Activated CD4-positive, alpha-beta T cell treated with anti-CD3 and anti-CD28 coated beads, Interleukin-2, amount 10 ng/mL, durations not matched to agents 7 days and 5 days (primary cell): ENCODE measurements at places on chromosomes 13 and 19. TPM values are rescaled to one million over a fixed set of nuclear protein-coding genes. Genes with fewer than 3 reads are reported as not detected.
A peak's percentile ranks its signal among the peaks of the same experiment; 100 is the strongest.

- DNase-seq, result no peak
- no peak overlapping the region for H3K4me3 ChIP-seq
- peaks cover 30% of the 10 kb centered on the region for H3K36me3 ChIP-seq
Measured at GRCh38 chr19:51948975-51949374, 21.7 kb downstream of the ZNF613 start.

GRCh38 chr13:109738298-109738746 is 48.1 kb downstream of the IRS2 start:
- H3K36me3 ChIP-seq, result no peaks in the 10 kb centered on the region
- DNase-seq, result no peak
- peaks cover 6% of the 10 kb centered on the region for H3K4me1 ChIP-seq

- no peak overlapping the region for H3K4me3 ChIP-seq
- no peaks in the 10 kb centered on the region for H3K27me3 ChIP-seq
- H3K36me3 ChIP-seq, result no peaks in the 10 kb centered on the region
- H3K27ac ChIP-seq, result no peak overlapping the region
Measured at GRCh38 chr13:84912720-84913119, 886.5 kb downstream of the SLITRK6 start.

- peak overlapping the region; percentile 62 for H3K4me3 ChIP-seq
- peak overlapping the region; percentile 82 for H3K27ac ChIP-seq
- H3K4me1 ChIP-seq, result peaks cover 25% of the 10 kb centered on the region
Measured at GRCh38 chr19:43474986-43475705, 9.7 kb upstream of the LYPD3 start.

- no peaks in the 10 kb centered on the region for H3K4me1 ChIP-seq
- no peak for DNase-seq
- H3K36me3 ChIP-seq, result no peaks in the 10 kb centered on the region
- H3K27ac ChIP-seq, result no peak overlapping the region
- no peaks in the 10 kb centered on the region for H3K27me3 ChIP-seq
Measured at GRCh38 chr13:108594153-108594552, 35.3 kb upstream of the MYO16 start.

DNA sequence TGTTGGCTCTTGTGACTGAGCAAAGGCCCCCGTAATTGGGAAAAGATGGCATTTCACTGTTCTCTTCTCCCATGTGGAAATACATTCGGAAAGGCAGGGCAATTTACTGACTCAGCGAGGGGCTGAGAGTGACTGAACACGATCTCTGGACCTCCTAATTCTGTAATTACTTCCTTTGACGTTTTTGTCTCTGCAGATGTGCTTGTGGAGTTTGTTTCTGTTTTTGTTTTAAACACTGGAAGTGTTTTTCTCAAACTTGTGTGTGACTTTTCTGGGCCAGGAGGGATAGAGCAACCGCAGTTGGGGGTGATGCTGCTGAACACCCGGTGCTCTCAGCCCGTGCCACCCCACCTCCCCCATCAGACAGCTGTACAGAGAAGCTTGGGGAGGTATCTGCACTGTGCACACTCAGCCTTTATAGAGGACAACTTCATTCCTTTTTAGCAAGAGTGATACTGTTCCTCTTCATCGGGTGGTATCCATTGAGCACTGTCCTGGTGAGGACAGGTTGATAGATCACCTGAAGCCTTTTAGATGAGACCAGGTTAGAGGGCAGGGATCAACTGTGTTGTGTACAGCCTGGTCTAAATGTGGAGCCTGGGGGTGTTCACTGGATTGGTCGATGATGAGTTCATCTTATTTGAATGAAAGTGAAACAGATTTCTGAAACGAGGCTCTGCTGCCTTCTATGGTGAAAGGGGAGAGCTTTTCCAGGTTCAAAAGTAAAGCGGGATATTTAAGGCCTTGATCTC is 117.4 kb downstream of the ESD start:
- peak; percentile 65 for DNase-seq
- no peaks in the 10 kb centered on the region for H3K27me3 ChIP-seq
- no peak overlapping the region for H3K4me3 ChIP-seq

DNA sequence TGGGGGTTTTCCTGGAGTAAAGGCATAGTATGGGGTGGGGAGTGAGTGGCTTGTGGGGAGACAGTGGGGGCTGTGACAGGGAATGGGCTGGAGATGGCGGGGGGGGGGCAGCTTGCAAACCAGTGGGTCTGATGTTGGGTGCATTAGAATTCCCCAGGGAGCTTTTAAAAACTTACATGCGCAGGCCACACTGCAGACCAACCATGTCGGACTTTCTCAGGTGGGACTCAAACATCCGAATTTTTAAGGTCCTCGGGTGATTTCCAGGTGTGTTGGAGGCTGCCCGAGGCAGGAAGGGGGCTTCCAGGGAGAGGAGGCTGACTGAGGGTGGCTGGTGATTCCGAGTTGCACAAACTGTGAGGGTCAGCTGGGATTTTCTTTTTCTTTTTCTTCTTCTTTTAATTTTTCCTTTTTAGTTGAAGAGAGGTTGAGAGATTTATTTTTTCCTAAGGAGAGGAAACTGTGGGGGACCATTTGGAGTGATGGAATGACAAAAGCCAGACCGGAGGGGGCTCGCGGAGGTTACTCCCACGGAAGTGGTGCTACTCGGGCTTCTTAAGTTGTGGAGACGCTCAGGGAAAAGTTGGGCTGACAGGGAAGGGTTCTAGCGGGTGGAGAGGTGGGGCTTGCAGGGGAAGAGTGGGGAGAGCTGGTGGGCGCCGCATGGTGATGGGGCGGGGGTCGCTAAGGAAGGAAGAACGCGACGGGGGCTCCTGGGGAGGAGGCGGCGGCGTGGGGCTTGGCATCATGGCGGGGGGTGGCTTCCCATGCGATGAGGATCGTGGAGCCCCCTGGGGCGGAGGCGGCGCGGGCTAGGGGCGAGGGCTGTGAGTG is 997 bp upstream of the CACNG8 start:
- no peak overlapping the region for H3K4me3 ChIP-seq
- no peak overlapping the region for H3K27ac ChIP-seq
- H3K36me3 ChIP-seq, result peaks cover 3% of the 10 kb centered on the region
- no peak for DNase-seq

DNA sequence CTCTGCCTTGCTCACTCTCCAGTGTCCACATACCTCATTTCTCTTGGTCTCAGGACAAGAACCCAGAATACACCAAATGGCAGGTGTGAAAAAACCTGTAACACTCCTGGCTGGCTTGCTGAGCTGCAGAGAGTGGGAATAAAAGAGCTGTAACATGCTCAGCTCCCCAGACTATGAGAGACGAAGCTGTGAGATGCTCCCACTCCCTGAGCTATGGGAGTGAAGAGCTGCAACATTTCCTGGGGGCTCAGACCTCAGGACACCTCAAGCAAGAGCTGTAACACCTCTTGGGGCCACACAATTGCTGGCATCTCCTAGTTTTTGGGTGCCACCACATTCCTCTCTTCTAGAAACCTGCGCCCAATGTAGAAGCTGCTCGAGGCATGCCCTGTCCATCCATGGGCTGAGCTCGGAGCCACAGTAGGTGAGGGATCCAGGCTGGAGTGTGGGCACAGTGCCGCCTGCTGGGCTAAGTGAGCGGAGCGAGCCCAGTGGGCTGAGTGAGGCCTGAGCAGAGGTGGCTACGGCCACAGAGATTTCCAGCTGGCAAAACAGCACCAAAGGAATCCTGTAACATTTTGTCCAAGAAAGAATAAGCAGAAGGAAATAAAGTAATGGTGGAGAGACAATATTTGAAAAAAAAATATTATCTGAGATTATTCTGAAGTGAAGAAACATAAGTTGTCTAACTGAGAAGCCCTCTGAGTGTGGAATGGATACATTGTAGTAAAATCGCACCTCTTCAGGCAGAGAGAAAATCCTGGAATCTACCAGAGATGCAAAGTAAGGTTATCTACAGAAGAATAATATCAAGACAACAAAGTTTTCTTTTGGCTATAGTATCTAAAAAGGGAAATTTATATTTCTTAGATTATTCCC is 186.2 kb upstream of the PCDH9 start:
- H3K36me3 ChIP-seq, result no peaks in the 10 kb centered on the region
- no peaks in the 10 kb centered on the region for H3K4me1 ChIP-seq
- H3K27ac ChIP-seq, result no peak overlapping the region
- H3K4me3 ChIP-seq, result no peak overlapping the region
- DNase-seq, result no peak

- no peaks in the 10 kb centered on the region for H3K36me3 ChIP-seq
- peak; percentile 59 for DNase-seq
- H3K27ac ChIP-seq, result no peak overlapping the region
- H3K4me3 ChIP-seq, result peak overlapping the region; percentile 41
- H3K4me1 ChIP-seq, result peaks cover 24% of the 10 kb centered on the region
Measured at GRCh38 chr19:5805462-5806132, 730 bp downstream of the NRTN start.

DNA sequence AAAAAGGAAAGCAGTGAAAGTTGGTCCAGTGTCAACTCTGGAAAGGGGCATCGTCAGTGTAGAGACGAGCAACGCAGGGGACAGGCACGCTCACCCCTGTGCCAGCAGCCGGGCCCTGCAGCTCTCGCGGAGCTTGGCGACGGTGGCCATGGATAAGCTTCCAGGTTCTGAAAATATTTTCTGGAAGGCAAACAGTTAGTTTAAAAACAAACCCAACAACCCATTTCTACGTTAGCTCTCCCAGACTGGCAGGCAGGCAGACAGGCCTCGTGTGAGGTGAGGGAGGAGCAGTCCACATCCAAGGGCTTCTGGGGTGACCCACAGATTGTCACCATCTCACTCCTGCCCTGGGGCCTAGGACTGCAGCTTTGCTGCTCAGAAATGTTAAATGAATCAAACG is 27.4 kb downstream of the LAMP1 start:
- no peak overlapping the region for H3K27ac ChIP-seq
- H3K36me3 ChIP-seq, result peaks cover 31% of the 10 kb centered on the region
- no peak for DNase-seq
- H3K4me1 ChIP-seq, result no peaks in the 10 kb centered on the region

- H3K4me3 ChIP-seq, result no peak overlapping the region
- no peaks in the 10 kb centered on the region for H3K27me3 ChIP-seq
- DNase-seq, result no peak
- H3K4me1 ChIP-seq, result no peaks in the 10 kb centered on the region
- H3K36me3 ChIP-seq, result no peaks in the 10 kb centered on the region
Measured at GRCh38 chr19:21691661-21692060, 75.7 kb downstream of the ZNF100 start.

DNA sequence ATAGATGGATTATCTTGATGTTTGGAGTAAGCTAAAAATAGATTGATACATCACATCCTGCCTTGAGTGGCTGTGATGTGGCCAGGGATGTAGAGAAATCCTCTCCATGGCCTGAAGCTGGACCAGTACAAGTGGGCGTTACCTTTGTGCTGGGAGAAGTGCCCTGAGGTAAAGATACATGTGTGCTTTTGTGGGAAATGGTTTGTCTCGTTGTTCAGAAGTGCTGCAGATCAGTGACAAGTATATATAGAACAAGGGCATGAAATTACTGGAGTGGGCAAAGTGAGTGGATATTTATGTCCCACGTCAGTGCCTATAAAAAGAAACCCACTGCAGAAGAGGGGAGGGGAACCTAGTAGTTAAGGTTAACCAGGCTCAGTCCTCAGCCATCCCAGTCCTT is 12.2 kb upstream of the ZNF304 start:
- no peak for DNase-seq
- peaks cover 20% of the 10 kb centered on the region for H3K36me3 ChIP-seq
- no peaks in the 10 kb centered on the region for H3K4me1 ChIP-seq
- no peak overlapping the region for H3K27ac ChIP-seq
- no peak overlapping the region for H3K4me3 ChIP-seq
- H3K27me3 ChIP-seq, result no peaks in the 10 kb centered on the region

GRCh38 chr13:93356469-93356868 is 129.9 kb downstream of the GPC6 start:
- no peak for DNase-seq
- H3K4me1 ChIP-seq, result no peaks in the 10 kb centered on the region
- H3K4me3 ChIP-seq, result no peak overlapping the region
- no peak overlapping the region for H3K27ac ChIP-seq
- H3K36me3 ChIP-seq, result no peaks in the 10 kb centered on the region
- H3K27me3 ChIP-seq, result no peaks in the 10 kb centered on the region

DNA sequence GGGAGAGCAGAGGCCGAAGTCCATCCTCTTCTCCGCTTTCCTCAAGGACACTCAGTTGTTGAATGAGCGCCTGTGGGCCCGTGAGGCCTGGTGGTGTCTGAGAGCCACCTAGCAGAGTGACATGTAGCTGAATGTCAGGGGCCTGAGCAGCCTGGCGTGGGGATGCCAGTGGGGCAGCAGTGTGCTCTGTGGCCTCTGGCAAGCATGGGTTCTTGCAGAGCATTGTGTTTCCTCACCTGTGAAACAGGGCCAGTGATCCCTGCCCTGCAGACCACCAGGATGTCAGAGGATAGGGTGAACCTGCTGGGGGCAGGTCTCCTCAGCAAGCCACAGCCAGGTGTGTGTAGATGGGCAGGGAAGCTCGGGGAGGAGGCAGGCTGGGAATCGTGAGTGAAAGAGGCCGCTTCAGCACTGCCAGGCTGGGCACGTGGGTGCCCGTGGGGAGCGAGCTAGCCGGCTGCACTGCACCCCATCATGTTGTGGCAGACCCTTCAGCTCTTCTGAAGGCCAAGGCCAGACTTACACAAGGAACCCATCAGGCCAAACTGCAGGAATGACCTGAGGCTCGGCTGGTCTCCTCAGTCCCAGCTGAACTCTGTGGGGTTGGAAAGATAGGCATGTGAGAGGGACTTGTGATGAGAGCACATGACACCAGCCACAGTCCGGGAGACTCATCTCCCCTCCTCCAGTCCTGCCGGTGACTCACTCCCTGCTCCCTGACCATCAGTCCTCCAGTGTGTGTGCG is 5.0 kb downstream of the PPP1R37 start:
- H3K36me3 ChIP-seq, result peaks cover 9% of the 10 kb centered on the region
- no peaks in the 10 kb centered on the region for H3K27me3 ChIP-seq
- H3K27ac ChIP-seq, result no peak overlapping the region
- DNase-seq, result no peak
- H3K4me3 ChIP-seq, result no peak overlapping the region
- peaks cover 71% of the 10 kb centered on the region for H3K4me1 ChIP-seq

- no peak for DNase-seq
- H3K4me1 ChIP-seq, result peaks cover 2% of the 10 kb centered on the region
- H3K36me3 ChIP-seq, result peaks cover 49% of the 10 kb centered on the region
- H3K27me3 ChIP-seq, result no peaks in the 10 kb centered on the region
- peak within 1 kb of the TSS; percentile 13 for H3K27ac ChIP-seq
- H3K4me3 ChIP-seq, result no peak within 1 kb of the TSS
Measured at GRCh38 chr13:113973218-113974164, at the start of gene C13orf46. C13orf46 (minus strand) TSS chr13:113974076; CDS start chr13:113973997, 79 bp downstream.

DNA sequence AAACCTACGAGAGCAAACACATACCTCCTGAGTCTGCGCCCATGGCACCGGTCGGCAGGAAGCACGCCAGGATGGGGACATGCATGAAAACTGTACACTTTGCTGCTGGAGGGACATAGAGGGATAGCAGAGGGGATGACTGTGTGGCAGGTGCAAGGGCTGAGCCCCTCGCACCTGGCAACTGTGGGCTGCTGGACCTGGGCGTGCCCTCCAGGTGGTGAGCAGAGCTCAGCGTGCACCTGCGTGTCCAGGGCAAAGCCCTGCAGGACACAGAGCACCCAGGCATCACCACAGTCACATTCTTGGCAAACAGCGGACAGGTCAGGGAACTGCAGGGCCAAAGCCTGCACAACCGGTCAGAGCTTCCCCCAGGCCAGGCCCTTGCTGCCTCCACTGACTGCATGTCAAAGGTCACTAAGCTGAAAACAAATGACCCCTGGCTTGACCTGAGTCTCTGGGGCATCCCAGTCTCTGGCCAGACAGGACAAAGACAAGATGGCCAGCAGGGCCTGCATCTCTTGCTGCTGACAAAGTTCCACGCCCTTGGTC is 9.0 kb upstream of the ISYNA1 start:
- no peak overlapping the region for H3K27ac ChIP-seq
- no peak for DNase-seq
- H3K4me3 ChIP-seq, result no peak overlapping the region
- H3K27me3 ChIP-seq, result no peaks in the 10 kb centered on the region
- H3K4me1 ChIP-seq, result peaks cover 12% of the 10 kb centered on the region

Gene CGB1
- not detected for total RNA-seq

Gene TTYH1
- total RNA-seq, result 1.2 TPM

Gene MIR17HG
- total RNA-seq, result 8.1 TPM

Gene FCGBP
- total RNA-seq, result 7.1 TPM

Gene CABP5
- total RNA-seq, result not detected

Gene SELENOV
- total RNA-seq, result not detected

Gene KL
- 0.25 TPM for total RNA-seq

Gene PSG11
- total RNA-seq, result not detected

Gene MADCAM1
- total RNA-seq, result 0.15 TPM
